A172 (cell line): ENCODE measurements at places on chromosomes 2 and 18. TPM values are rescaled to one million over a fixed set of nuclear protein-coding genes. Genes with fewer than 3 reads are reported as not detected.

DNA sequence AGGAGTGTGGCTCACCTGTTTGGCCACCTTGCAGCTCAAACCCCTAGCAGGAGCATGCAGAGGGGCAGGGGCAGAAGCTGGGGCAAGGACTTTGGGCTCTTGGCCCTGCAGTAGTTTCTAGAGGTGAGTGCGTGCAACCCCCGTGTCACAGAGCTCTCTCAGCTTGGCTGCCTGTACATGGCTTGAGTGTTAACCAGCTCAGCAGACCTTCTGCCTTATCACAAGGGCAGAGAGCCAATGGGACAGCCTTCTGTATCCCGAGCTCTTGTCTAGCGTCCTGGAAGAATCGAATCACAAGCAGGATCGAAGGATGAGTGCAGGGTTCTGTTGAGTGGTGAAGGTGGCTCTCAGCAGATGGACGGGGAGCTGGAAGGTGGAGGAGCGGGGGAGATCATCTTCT lies 120.3 kb upstream of the TMEM18 start:
- no peak for DNase-seq

GRCh38 chr18:67183398-67183797 lies 333.1 kb downstream of the DSEL start:
- no peak for DNase-seq

DNA sequence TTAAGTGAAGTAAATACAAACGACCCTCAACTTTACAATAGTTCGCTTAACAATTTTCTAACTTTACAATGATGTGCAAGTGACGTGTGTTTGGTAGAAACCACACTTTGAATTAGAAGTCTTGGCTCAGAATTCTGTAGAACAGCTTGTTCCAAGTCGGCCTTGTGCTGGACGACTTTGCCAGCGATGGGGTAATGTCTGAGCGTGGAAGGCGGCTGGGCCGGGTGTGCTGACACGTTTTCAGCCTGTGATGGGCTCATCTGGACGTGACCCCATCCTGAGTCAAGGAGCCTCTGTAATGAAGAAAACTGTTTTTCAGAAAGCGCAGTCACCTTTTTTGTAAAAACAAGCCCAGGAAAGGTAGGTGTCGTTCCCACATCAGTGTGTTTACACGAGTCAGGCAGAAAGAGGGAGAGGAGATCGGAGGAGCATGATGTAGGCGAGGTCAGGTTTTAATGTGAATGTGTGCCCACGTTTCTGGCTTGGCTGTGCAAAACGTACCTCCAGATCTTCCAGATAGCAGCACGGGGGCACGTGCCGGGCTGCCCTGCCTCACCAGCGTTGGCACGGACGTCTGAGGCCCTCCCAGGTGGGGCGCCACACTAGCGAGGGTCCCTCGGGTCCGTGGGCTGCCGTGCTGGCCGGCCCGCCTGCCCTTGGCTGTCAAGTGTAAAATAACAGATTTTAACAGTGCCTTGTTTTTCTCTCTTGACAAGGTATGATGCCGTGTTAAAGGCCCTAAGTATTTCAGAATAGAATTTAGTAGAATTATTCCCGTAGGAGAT lies 54.6 kb downstream of the CTDP1 start:
- no peak for DNase-seq

The ACVR2A gene
- total RNA-seq: 3.6 and 5.5 TPM in 2 replicates

- DNase-seq: no peak
These were observed 804.4 kb upstream of the CELF4 start for GRCh38 chr18:38369772-38370690.

GRCh38 chr18:45430041-45430440 lies 185.2 kb upstream of the SLC14A2 start:
- no peak for DNase-seq

DNA sequence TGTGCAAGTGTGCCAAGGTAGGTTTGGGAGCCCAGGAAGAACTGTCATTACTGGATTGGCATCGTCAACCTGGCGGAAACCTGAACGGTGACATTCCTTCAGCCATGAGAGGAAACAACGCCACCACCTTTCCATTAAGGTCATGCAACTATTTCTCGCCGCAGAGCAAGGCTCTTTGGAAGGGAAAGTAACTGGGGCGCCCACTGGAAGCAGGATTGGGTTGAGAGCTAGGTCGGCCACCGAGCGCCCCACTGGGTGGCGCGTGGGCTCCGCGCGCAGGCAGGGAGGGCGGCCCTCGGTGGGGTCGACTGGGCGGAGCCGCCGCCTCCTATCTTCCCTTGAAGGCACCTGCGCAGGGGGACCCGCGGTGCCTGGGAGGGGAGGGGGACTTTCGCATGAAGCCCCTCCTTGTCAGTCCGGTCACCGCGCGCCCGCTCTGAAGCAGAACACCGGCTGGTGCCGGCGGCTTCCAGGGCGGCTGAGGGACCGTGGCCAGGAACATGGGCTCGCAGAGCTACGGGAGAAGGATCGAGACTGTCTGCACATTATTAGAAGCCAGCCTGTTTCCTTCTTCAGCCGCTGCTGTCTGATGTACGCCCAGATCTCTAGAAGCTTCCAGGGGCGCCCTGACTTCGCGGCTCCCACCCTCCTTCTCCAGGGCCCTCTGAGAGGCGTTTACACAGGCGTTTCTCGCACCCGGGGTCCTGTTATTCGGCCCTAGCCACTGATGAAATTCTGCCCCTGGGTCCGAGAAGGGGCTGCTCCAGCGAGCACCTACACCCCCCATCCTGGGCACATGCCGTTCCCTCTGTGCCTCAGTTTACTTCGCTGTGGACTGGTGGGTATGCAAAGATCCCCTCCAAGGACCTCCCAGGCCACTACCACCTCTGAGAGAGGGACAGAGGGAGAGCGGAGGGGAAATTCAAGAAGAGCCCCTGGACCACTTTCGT lies 27.3 kb upstream of the MAL start:
- DNase-seq: no peak

- no peak for DNase-seq
These were observed 298.4 kb downstream of the NDUFA10 start for GRCh38 chr2:239726631-239727181.

GRCh38 chr2:46569766-46570165 lies 90.4 kb downstream of the TMEM247 start:
- DNase-seq: no peak

- no peak for DNase-seq
These were observed 242.2 kb downstream of the ZNF516 start for GRCh38 chr18:76252880-76253279.

DNA sequence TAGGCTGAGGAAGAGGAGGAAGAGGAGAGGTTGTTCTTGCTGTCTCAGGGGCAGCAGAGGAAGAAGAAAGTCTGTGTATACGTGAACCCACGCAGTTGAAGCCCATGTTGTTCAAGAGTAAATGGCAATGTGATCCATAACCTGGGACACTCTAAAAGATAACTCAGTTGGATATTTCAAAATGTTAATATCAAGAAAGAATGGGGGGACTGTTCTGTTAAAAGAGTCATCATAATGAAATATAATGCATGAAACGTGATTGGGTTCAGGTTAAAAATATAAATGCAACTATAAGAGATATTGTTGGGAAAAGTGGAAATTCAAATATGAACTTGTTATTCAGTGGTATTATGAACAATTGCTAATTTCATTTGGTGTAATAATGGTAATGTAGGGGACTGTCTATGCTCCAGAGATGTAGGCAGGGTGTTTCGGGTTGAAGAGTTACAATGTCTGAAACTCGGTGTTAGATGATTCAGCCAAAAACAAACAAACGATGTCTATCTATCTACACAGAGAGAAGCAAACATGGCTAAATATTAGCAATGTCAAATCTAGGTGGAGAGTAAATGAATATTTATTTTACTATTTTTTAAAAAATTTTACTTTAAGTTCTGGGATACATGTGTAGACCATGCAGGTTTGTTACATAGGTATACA lies 21.1 kb upstream of the POLE4 start:
- DNase-seq: no peak

GRCh38 chr2:139790807-139791752 lies 1010.9 kb upstream of the NXPH2 start:
- peak; percentile 34 for DNase-seq

DNA sequence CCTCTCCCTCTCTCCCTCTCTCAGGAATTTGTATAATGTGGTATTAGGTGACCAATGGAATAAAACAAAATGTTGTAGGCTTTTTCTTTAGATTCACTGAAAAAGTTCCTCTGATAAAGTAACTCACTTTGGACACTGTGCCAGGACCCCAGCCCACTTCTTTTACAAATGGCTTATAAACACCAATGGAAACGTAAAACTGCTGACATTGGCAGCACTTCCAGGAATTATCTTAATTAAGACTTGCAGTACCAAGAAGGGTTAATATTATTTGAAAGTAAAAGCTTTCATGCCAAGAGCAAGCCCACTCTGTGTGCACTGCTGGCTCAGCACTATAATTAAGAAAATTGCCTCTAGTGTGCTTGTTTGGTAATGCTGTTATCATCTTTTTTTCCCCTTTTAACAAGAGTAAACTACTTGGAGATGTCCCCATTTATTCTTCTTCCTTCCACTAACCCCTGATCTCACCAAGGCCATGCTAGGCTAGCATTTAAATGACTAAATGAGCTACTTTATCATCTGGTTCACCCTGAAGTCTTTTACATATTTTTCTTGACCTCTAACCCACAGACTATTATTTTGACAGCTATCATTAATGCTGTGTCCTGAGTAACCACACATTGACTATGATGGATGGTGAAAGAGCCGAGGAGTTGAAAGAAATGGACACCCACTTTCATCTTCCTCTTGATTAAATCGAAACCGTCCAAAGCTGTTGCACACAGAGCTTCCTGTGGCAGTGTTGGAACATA lies 232.2 kb upstream of the ETAA1 start:
- DNase-seq: no peak

GRCh38 chr2:46331109-46331766 lies 34.0 kb downstream of the EPAS1 start:
- no peak for DNase-seq

GRCh38 chr2:104340162-104340561 lies 513.8 kb upstream of the POU3F3 start:
- no peak for DNase-seq

GRCh38 chr2:100253786-100254185 lies 68.5 kb downstream of the LONRF2 start:
- DNase-seq: no peak

GRCh38 chr2:48165070-48165753 lies 258.9 kb upstream of the FBXO11 start:
- DNase-seq: no peak

DNA sequence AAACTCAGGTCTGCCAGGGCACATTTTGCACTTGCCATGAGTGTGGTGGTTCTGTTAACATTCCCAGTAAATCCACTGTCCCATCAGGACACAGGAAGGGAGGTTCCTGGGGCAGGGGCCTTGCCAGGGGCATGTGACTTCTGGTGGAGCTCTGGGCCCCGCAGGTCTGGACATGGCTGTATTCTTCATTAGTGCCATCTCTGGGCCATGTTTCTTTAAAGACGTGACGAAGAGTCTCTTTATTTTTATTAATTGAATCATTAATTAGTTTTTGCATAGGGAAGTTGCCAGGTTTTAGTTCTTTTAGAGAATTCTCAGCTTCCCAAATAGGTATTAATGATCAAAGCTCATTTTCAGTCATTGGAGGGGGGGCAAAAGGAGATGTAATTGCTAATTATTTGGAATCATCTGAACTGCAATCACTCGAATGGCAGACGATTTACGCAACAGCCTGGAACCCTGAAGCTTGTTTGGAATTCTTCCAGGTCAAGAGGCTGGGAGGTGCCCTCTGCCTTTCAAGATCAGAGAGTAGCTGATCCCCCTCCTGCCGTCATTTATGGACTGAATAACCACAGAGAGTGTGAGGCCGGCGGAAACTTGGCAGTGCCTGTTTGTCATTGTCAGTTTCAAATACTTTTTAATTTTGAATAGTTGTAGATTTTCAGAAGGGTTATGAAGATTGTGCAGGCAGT lies 106.2 kb downstream of the RTP5 start:
- DNase-seq: no peak

GRCh38 chr2:201151127-201151981 lies 31.6 kb upstream of the CASP10 start:
- DNase-seq: peak; percentile 94
